ENCODE measurements at places on chromosomes 12 and 14.

- DNase-seq: peak; percentile 63
Measured at GRCh38 chr14:93970585-93970964, 5.8 kb downstream of the ASB2 start.

- no peak for DNase-seq
Measured at GRCh38 chr12:46675736-46676135, 150.1 kb downstream of the SLC38A4 start.

GRCh38 chr12:78418919-78419318 lies 445.7 kb upstream of the SYT1 start:
- peak; percentile 65 for DNase-seq

GRCh38 chr12:111886662-111887545 lies 44.9 kb downstream of the MAPKAPK5 start:
- no peak for DNase-seq

DNA sequence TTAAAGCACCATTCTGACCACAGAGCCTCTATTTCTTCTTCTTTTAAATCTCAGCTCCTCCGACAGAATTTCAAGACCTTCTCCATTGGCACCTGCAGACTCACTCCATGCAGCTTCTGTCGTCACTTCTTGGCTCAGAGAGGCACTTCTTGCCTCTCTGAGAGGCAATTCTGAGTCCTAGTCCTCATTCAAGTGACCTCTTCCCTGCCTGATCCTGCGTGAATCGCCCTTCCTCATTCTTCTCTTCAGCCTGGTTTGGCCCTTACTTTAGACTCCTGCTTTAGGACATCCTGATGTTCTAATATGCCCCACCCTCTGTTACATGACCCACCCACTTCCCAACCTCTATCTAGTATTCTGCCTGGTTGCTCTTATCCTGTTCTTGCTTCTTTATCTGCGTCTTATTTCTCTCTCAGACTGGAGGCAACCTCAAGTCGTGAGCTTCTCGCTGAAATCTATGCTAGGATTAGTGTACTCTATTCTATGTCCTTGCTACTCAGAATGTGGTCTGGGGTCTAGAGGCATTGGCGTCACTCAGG lies 55.6 kb upstream of the CISTR start:
- DNase-seq: no peak

- no peak for DNase-seq
Measured at GRCh38 chr14:54854181-54854580, 48.4 kb downstream of the GCH1 start.

DNA sequence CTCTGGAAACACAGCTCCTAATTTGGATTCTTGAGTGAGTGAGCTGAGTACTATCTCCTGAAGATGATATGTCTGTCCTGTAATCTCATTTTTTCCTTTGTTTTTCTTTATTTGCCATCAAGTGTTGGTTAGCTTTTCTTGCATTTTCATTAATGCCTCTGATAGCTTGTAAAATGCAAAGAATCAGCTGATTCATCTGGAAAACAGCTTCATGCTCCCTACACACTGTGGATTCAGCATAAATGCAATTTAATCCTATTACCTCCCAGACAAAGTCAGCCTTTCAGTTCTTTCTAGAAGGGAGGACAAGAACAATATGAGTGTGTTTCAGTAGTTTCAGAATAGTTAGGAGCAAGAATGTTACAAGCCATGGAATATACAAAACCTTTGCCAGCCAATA lies 79.4 kb downstream of the DACT1 start:
- DNase-seq: no peak

GRCh38 chr12:2944401-2945047 lies 14.7 kb upstream of the TEAD4 start:
- peak; percentile 3 for DNase-seq

GRCh38 chr12:66612090-66612775 lies 66.6 kb downstream of the GRIP1 start:
- DNase-seq: no peak

DNA sequence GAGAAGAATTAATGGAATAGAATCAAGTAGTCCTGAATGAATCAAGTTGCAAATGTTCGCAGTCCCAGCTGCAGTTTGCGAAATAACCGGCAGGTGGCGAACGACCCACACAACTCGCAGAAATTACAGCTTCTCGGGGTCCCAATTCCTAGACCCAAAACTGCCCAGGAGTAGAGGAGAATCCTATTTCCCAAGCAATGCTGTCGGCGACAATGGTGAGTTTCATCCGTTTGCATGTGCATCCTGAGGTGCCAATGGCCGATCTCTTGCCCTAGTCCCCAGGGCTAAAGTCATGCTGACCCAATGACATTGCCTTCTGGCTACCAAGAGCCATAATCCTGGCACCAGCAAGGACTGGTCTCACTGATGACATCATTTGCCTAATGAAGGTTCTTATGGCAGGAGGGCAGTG lies 8.5 kb upstream of the ASCL1 start:
- peak; percentile 19 for DNase-seq

GRCh38 chr14:22549324-22549962 lies 39.6 kb downstream of the DAD1 start:
- DNase-seq: no peak

GRCh38 chr12:130254461-130255276 lies 83.0 kb upstream of the PIWIL1 start:
- DNase-seq: no peak

Data from hematopoietic multipotent progenitor cell (in vitro differentiated cells).